PC-9 (cell line): ENCODE measurements at places on chromosomes 1 and 21.

DNA sequence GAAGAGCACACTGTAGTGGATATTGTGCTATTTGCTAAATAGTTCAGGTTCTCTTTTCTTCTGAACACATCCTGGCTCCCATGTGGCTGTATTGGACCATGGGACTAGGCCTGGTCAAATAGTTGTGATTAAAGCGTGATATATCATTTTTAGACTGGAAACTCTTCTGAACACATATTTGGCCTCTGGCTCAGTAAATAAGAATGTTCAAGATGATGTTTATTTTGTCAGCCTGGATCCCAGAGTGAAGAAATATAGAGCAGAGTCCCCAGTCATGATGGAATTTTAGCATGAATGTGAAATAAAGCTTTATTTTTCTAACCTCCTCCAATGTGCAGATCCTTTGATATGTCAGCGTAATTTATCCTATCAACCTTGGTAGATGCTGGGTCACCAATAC is 542.6 kb downstream of the ADGRL2 start:
- no peak for DNase-seq

- no peak for DNase-seq
These were observed 94.6 kb downstream of the TGFB2 start for GRCh38 chr1:218439541-218440295.

- DNase-seq = no peak
These were observed 8.1 kb upstream of the CENPL start for GRCh38 chr1:173832748-173833147.

DNA sequence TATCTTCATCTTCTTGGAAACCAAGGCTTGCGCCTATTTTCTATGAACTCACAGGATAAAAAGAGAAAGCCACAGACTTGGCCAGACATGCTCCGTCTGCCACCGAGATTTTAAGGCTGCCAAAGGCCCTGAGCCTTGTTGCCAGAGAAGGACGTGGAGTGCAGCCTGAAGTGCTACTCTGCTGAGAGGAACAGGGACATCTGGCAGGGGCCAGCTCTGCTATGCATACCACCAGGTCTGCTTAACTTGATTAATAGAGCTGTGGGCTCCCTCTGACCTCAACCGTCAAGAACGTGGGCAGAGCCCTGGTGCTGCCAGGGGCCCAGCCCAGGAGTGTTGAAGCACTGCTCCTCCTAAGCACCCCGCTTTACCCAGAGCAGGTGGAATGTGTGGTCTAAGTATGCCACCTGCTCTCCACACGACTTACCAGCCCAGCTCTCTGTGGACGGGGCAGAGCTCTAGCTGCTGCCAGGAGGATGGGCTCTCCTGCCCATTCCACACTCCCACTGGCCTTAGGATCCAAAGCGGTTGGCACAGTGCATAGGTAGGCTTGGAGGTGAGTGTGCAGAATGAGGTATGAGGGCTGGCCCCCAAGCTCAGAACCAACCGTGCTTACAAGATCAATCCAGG is 10.6 kb downstream of the HCRTR1 start:
- DNase-seq = no peak

DNA sequence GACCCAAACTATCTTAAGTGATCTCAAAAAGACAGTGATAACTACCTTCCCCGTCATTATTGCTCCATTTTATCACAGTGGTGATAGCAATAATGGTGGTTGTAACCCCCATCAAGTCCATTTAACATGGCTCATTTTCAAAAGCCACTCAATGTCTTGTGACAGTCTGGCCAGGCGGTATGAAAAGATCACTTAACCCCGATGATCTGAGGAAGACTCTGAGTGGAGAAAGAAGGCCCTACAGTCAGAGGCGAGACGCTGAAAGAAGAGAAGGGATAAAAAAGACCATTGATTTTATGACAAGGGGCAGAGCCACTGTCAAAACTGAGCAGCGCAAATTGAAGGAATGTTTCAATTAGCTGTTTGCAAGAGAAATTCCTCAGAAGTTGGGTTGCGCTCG is 417.2 kb upstream of the PBX1 start:
- DNase-seq = no peak

DNA sequence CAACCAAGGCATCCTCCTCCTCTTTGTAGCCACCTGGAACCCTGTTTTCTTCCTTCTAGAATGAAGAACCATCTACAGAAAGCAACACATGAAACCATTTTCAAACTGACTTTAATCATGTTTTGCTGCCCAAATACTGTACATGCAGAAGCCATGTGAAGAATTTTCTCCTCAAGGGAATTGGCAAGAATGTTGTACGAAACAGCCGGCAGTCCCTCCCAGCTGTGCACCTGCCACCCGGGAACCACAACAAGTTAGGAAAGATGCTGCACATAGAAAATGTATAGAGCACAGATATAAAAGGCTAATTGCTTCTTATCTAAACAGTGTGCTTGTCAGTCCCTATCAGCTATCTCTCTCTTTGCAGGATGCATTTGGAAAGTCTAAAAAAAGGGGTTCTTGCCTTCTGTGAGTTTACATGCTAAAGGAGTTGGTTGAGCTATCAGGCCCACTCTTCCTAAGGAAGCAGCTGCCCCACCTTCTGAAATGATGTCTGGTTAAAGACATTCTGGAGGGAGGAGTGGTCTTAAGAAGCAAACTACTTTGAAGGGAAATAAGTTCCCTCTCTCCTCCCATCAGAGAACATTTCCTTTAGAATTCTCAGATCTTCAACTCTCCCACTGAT is 44.8 kb downstream of the RIMS3 start:
- DNase-seq = no peak

DNA sequence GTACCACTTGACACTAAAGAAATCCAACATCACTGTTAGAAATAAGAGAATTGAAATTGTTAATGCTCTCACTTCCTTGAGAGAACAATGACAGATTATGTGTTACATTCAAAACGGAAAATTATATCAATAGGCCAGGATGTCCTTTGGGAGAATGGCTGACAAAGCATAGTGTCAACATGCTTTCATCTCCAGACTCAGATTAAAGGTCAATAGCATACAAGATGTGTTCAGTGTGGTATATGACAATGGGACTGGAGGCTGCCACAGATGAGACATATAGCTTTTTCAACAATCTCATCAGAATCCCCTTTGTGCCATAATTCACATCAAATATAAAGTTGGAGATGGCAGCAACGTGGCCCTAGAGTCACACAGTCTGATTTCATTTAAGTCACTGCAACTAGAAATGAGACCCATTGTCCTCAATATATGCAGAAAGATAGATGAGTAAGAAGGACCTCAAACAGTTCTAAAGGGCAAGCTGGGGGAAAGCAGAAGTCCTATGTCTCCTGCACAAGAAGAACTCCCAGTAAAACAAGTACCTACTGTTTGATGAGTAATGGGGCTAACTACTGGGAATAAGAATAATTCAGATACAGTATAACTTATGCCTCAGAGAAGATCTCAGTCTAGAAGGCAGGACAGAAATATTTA is 327.9 kb downstream of the TTLL7 start:
- DNase-seq = no peak

DNA sequence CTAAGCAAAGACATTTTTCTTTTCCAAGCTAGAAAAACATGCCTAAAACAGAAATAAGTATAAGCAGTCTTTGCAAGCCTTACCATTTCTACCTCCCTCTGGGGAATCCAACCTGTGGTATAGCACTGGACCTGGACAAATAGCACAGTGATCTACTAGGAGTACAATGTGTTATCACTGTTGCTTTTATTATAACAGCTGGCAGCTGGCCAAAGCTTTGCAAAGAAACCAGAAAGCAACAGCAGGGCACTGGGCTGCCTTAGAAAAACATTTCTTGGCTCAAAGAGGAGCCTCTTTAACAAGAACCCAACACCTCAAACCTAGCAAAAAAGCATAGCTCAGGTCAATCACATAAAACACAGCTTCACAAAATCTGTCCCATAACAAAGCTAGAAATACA is 294.5 kb upstream of the GREM2 start:
- no peak for DNase-seq

DNA sequence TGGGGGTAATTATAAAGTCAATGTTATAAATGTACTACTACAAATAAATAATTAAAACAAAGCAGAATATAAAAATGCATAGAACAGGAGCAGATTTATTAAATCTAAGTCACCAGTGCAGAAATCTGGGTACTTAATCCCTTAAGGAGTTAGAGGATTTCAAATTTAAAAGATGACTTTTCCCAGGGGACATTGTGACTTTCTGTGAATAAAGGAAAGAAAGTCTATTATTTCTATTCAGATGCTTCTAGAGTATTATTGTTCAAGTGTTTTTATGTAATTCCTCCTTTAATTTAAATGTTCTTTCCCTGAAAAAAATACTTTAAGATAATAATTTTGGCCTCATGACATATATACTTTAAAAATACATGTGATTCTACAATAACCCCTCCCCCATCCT is 43.4 kb downstream of the SYDE2 start:
- DNase-seq = no peak

DNA sequence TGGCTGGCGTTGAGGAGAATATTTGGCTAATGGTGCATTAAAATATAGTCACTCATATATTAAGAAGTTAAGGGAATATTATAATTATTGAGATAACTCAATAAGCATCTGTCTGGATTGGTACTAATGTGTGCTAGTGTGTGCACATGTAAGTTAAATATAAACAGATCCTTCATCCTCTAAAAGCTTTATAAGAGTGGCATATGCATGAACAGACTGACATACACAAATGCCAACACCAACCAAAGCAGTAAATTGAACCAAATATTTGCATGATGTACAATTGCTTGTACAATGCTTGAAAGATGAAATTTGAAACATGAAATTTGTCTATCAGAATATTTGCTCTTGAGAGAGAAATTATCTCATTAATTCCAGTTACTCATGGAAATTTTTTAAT is 344.9 kb downstream of the ADGRL2 start:
- DNase-seq = no peak

GRCh38 chr1:50873458-50874187 is 86.4 kb downstream of the FAF1 start:
- DNase-seq = peak; percentile 63

DNA sequence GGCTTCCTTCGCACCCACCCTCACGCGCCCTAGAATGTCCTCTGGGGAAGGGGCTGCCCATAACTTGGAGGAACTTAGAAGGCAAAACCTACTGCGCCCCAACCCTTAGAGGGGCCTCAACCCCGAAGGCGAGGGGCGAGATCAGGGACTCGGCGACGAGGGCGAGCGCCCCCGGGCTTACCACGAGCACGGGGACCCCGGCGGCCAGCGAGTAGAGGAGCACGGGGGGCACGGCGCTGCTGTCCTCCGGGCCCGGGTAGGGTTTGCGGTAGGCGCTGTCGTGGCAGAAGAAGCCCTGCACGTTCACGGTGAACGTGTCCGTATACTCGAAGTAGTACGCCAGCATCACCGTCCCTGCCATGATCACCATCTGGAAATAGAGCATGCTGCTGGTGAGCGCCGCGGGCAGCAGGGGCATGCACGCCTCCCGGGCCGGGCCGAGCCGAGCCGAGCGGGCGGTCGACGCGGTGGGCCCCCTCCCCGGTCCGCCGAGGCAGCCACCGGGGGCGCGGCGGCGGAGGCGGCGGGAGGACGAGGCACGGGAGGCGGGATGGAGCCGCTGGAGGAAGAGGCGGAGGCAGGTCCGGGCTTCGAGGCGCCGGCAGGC is 304 bp downstream of the PLPPR5 start:
- no peak for DNase-seq

DNA sequence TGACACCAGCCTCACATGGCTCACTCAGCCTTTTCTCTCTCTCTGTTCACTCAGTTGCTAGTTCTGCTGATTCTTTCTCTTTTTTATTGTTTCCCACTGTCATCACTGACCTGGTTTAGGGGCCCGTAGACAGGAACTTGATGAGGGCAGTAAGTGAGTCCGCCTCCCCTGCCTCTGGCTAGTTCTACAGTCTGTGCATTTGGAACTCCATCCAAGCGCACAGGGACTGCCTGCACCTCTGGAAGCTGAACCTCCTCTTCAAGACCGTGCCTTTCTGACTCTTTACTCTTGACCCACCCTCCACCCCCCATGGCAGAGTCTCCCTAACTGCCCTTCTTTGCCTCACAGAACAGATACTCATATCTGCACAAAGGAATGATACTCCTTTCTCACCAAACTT is 4.2 kb downstream of the TENT5C start:
- no peak for DNase-seq

DNA sequence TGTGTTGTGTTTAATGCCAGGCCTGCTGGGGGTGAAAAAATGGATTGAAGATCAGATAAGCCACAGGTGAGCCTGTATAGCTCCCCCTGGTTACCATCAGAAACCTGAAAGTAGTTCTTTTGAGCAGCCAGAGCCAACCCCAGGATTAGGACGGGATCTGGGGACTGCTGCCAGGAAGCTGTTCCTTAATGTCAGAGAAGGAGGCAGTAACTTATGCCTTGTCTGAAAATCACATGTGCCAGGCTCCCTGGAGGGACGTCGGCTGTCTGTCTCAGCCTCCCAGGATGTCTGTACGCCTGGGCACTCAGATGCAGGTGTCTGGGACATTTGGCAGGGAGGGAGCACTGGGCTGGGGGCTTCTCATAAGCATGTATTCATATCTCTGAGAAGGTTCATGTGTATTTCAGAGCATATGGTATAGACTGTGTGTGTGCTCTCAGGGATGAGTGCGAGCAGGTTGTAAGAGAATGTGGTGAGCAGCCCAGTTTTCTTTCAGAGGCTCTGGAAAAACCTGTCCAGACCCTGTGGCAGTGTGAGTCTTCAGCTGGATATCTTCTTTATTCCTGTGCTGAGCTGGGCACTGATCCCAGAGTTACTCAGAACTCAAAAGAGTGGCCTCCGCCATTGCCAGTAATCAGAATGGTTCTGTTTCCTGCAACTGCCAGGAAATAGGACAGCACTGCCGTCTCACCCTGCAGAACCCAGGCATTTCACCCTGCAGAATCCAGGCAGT is 2.8 kb downstream of the FAM43B start:
- DNase-seq = no peak

- DNase-seq = no peak
These were observed 31.5 kb downstream of the HLCS start for GRCh38 chr21:36934864-36935420.

- no peak for DNase-seq
These were observed 7.4 kb downstream of the BTBD8 start for GRCh38 chr1:92087542-92087941.

GRCh38 chr1:55067022-55067778 is 27.9 kb downstream of the PCSK9 start:
- DNase-seq = no peak

DNA sequence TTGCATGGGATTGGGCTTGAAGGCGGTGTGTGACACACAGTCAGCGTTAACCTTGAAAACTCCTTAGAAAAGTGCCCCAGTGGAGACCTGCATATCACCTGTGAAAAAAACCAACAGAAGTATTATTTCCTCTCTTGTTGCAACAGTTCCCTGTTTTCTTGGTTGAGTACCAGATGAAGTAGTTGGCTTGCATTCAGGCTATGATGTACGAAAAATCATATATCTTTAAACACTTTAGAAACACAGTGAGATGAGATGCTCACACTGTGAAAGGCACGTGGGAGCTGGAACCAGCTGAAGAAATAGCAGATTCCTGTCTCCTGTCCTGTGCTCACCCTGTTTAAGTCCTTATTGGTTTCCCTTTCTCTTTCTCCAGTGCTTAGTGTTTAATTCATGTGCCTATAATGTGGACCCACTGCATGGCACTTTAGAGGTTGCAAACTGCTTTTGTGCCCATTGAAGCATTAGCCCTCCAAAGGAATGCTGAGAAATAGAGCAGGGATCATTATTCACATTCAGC is 2.8 kb downstream of the CAMK1G start:
- DNase-seq = no peak

- no peak for DNase-seq
These were observed 204.7 kb downstream of the ST6GALNAC3 start for GRCh38 chr1:76279101-76279748.

- no peak for DNase-seq
These were observed 118.9 kb upstream of the ZC3H11B start for GRCh38 chr1:219731771-219732170.

GRCh38 chr1:231665101-231665500 is 38.5 kb downstream of the DISC1 start:
- DNase-seq = no peak
